Kidney epithelial cell (primary cell): ENCODE measurements at places on chromosomes 3 and 15. TPM values are rescaled to one million over a fixed set of nuclear protein-coding genes. Genes with fewer than 3 reads are reported as not detected.

DNA sequence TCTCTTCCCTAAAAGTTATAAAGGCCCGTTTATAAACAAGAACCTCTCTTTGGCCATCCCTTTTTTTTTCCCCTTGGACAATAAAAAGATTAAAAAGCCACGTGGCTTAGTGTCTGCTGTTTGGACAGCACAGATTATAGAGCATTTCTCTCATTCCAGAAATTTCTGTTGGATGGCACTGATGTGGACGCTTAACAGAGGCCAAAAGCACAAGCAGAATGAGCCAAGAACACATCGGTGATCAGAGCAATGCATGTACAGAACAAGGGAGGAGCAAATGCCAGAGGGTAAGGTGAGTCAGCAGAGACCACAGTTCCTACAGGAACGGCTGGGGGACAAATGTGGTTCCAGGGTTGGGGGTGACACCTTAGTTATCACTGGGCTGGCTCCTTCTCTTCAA lies 30.3 kb upstream of the CTNNB1 start:
- DNase-seq: no peak

GRCh38 chr3:64343689-64344430 lies 118.6 kb upstream of the PRICKLE2 start:
- DNase-seq: no peak

GRCh38 chr3:144820726-144821125 lies 849.1 kb downstream of the DIPK2A start:
- no peak for DNase-seq

DNA sequence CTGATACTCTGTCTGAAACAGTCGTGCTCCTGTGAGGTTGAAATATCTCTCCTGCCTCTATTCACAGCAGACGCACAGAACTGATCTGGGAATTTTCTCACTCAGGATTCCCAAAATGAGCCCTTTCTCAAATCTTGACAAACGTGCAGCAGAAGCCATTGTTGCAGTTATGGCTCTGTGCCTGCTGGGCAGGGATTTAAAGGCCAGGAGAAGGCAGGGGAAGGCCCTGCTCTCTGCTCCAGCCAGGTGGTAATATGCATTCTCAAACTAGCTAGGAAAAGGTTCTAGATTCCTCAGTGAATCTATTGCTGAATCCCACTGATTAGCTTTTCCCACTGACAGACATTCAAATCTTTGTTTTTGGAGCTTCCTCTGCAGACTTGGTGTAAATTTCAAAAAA lies 2.2 kb downstream of the MINAR1 start:
- no peak for DNase-seq

DNA sequence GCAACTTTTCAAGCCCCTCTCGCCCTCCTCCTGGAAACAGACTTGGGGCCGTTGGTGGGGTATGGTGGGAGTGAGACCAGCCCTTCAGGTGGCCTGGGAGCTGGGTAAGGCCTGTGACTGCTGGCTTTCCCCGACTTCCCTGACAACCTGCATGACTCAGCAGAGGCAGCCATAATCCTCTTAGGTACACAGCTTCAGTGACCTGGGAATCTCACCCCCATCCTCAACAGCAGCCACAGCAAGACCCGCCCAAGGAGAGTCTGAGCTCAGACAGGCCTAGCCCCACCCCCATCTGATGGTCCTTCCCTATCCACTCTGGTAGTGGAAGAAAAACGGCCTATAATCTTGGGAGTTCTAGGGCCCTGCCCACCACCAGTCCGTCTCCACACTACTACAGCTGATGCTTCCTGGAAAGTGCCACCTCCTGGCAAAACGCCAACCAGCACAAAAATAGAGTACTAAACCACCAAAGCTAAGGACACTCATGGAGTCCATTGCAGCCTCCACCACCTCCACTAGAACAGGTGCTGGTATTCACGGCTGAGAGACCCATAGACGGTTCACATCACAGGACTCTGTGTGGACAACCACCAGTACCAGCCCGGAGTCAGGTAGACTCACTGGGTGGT lies 13.1 kb upstream of the SLC27A2 start:
- no peak for DNase-seq

DNA sequence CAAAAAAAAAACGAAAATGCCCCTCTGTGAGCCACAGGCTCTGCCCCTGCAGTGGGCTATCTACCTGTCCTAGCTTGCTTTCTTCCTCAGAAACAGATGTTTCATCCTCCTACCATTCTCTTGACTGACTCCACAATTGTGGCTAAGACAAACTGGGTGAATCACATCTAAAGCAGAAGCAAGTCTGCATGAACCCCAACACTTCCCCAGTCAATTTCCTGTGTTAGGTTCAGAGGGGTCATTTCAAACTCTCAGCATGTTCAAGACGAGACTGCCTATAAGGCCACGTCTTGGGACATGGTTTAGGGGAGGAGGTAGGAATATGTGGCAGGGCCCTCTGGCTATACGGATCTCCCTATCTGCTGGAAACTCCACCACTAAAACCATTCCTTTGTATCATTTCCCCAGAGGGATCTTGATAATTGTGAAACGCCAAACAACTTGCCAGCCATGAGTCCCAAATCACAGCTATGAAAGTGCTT lies 28.6 kb upstream of the ANKDD1A start:
- DNase-seq: no peak

DNA sequence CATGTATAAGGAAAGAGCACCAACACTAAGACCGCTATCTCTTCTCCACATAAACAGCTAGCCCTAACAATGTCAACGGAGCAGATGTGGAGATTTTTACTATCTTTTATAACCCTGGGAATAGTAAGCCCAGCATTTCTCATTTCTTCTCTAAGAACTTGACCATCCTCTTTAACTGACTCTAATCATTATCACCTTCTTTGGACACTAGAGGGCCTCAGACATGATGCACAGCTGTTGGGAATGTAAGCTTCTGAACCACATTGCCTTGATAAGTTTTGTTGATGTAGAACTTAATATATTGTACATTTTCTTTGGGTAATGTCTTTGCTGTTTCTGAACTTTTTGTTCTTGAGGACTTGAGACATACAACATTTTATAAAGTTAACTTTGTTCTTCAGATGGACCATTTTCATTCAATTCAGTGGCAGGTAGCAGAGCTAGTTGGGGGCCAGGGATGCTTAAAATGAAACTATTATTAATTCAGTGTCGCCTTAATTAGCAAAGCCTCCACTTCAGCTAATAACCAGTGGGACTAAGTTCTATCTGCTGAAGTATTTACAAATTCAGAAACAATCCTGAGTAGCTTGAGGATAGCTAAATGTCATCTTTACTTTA lies 9.6 kb upstream of the TAGLN3 start:
- DNase-seq: no peak

DNA sequence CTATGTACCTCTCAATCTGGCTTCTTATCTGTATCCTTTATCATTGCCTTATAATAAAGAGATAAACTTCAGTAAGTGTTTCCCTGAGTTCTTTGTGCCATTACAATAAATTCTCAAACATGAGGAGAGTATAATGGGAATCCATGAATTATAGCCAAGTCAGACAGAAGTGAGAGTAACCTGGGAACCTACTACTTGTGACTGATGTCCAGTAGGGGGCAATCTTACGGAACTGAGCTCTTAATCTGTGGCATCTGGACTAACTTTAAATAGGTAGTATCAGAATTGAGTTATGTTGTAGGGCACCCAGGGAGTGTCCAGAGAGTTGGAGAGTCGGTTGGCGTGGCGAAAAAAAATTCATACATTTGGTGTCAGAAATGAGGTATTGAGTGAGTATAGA lies 542.6 kb downstream of the ZBBX start:
- DNase-seq: no peak

- DNase-seq: no peak
Observed at GRCh38 chr3:47318916-47319315, 36.2 kb downstream of the KLHL18 start.

DNA sequence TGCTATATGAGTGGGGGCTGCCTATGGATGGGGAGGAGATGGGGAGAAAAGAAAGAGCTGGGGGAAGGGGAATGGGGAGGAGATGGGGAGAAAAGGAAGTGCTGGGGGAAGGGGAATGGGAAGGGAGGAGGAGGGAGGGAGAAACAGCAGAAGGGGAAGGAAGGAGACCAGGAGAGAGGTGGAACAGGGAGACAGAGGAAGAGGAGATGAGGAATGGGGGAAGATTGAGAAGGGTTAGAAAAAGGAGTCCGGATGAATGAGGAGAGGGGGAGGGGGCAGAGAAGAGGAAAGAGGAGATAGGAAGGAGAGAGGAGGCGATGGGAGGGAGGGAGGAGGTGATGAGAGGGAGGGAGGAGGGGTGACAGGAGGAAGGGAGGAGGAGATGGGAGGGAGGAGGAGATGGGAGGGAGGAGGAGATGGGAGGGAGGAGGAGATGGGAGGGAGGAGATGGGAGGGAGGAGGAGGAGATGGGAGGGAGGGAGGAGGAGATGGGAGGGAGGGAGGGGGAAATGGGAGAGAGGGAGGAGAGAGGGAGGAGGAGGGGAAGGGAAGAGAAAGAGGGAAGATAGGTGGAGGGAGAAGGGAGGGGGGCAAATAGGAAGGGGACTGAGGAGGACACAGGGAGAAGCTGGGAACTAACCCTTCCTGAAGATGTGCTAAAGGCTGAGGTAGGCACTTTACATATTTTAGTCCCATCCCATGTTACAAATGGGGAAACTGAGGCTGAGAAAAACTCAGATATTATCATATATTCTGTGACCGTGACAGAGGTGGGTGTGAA lies 6.6 kb upstream of the BCL2L10 start:
- no peak for DNase-seq

DNA sequence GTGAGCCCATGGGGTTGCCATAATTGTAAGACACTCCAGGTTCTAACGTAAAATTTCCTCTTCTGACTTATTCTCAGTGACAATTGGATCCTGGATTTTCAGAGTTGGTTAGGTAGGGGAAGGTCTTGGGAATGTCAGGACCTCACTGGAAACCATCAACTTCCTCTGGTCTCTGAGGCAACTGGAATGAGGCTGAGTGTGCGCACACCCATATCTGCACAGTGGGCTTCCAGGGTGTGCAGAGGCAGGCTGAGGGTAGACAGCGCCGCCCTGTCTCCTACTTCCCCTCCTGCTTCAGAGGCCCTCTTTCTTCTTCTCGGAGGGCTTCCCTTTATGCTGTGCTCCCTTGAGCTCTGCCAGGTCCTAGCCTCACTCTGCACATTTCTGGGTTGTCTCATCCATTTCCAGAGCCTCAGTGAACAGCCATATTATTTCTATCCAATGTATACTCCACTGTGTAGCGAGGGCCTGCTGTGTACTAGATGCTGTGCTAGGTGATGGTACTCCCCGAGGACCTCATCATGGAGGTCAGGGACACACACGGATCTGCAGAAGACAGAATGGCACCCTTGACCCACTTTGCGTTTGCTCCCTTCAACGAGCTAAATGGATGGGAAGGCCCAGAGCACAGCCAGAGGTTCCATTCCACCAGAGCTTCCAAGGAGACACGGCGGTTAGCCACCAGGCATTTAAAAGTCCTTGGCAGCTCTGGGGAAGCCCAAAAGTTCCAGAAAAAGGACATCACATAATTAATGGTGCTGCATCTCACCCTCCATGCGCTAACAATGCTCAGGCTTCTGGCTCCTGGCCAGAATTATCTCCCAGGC lies 18.3 kb downstream of the ACAA1 start:
- no peak for DNase-seq

GRCh38 chr3:53005854-53006513 lies 39.9 kb downstream of the SFMBT1 start:
- no peak for DNase-seq

DNA sequence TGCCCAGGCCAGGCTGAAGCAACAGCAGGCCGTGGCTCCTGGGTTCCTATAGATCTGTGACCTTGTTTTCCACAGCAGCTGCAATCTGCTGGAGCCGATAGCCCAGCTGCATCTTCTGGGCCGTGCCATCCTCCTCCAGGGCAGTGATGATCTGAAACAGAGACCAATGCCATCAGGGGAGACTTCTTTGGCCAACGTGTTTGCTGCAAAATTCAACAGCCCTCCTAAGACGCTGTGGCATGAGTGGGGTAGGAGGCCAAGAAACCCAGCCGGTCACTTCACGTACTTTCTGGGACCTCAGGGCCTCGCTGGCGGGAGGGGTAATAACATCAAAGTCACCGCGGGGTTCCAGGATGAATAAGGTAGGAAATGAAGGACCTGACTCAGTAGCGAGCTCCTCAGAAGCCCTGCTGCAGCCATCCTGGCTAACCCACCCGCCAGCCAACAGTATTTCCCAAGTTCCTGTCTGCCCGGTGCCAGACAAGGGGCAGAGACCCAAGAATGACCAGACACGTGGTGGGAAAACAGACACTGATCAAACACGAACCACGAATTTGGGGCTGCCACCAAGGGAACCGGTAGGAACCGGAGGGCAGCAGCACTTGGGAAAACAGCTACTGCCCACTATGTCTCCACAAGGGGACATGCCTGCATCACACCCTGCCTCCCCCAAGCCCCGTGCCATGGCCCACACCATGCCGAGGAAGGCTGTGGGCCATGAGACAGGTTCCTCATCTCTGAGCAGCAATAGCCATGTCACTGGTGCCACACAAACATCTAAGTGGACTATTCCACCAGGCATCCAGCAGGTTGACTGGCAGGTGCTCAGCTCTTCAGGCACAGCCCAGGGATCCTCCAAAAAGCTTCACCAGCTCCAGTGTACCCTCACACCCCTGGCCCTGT lies 25.2 kb downstream of the PLXNB1 start:
- DNase-seq: no peak

- no peak for DNase-seq
Observed at GRCh38 chr3:185631508-185632206, 45.6 kb downstream of the SENP2 start.

DNA sequence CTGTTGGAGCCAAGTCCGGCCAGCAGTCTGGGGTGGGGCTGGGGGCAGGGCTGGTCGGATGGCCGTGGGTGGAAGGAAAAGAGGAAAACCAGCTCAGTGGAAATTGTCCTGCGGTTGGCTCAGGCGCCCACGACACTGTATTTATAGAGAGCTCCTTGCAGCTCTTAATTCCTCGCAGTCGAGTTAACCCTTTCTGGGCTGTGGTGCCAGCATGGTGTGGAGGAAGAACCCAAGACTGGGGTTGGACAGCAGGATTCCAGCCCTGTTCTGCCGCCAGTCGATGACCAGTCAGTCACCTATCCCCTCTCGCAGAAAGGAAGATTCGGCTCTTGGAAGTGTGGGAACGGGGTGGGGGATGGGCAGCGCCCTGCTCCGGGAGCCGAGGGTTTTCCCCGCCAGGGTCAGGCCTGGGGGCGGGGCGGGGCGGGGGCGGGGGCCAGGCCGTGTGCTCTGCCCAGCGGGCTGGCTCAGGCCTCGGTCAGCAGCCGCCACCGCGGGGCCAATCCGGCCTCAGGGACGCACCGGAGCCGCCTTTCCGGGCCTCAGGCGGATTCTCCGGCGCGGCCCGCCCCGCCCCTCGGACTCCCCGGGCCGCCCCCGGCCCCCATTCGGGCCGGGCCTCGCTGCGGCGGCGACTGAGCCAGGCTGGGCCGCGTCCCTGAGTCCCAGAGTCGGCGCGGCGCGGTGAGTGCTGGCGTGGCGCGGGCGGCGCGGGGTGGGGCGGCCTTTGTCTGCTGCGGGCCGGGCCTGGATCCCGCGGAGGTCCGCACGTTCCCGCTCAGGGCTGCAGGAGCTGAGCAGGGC lies at the start of gene CD276:
Gene CD276, plus strand, starts transcription at position 607 of the 804 bp plus-strand sequence. CDS start 15,257 bp downstream, outside the sequence.
- DNase-seq: peak; percentile 21

DNA sequence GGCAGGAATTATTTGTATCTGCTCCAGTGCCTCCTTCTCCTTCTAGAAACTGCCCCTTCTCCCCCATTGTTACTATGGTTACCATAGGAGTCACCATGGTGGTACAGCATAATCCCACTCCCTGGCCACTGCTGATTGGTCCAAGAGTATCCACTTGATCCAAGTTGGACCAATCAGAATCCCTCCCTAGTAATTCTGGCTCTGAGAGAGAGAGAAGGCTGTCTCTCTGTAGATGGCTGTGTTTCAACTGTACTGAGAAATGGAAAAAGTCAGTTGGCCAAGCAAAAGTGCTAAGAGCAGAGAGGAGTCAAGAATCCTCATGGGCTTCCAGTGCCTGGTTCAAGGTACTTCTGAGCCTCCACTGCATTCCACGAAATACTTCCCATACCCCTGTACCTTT lies 120.6 kb upstream of the SPATA12 start:
- DNase-seq: no peak

IL20RB gene
- 0.58 and 0.89 TPM in 2 replicates for total RNA-seq

FAM81A gene
- 0.75 and 2.2 TPM in 2 replicates for total RNA-seq
